Stomach (tissue), 19 donors: ENCODE measurements at places on chromosomes 13 and 19. TPM values are rescaled to one million over a fixed set of nuclear protein-coding genes. Genes with fewer than 3 reads are reported as not detected.
A peak's percentile ranks its signal among the peaks of the same experiment; 100 is the strongest.

- no peaks in the 10 kb centered on the region for H3K36me3 ChIP-seq
- DNase-seq: peak; percentile 43
- peaks cover 40% of the 10 kb centered on the region for H3K4me1 ChIP-seq
- H3K27ac ChIP-seq: no peak overlapping the region
- no peaks in the 10 kb centered on the region for H3K27me3 ChIP-seq
- H3K4me3 ChIP-seq: no peak overlapping the region
Measured at GRCh38 chr13:31209172-31209840, 9.5 kb downstream of the B3GLCT start.

- peaks cover 98% of the 10 kb centered on the region for H3K36me3 ChIP-seq
- DNase-seq: no peak
- H3K27me3 ChIP-seq: no peaks in the 10 kb centered on the region
- H3K4me3 ChIP-seq: no peak overlapping the region
- no peaks in the 10 kb centered on the region for H3K4me1 ChIP-seq
Measured at GRCh38 chr19:36638862-36639510, 27.7 kb downstream of the ZNF461 start.

- H3K36me3 ChIP-seq: no peaks in the 10 kb centered on the region
- peak overlapping the region; percentile 39 for H3K27ac ChIP-seq
- H3K27me3 ChIP-seq: peaks cover 14% of the 10 kb centered on the region
- no peak overlapping the region for H3K4me3 ChIP-seq
- peak; percentile 39 for DNase-seq
Measured at GRCh38 chr19:35318679-35319448, 10.1 kb upstream of the CD22 start.

- no peak for DNase-seq
- H3K27me3 ChIP-seq: no peaks in the 10 kb centered on the region
- H3K4me3 ChIP-seq: no peak overlapping the region
- no peaks in the 10 kb centered on the region for H3K4me1 ChIP-seq
- no peaks in the 10 kb centered on the region for H3K36me3 ChIP-seq
- no peak overlapping the region for H3K27ac ChIP-seq
Measured at GRCh38 chr19:45753548-45753947, 15.5 kb downstream of the SIX5 start.

- no peak overlapping the region for H3K27ac ChIP-seq
- DNase-seq: no peak
- no peaks in the 10 kb centered on the region for H3K36me3 ChIP-seq
- H3K4me1 ChIP-seq: no peaks in the 10 kb centered on the region
- no peaks in the 10 kb centered on the region for H3K27me3 ChIP-seq
Measured at GRCh38 chr13:74708629-74709028, 574.4 kb upstream of the KLF12 start.

DNA sequence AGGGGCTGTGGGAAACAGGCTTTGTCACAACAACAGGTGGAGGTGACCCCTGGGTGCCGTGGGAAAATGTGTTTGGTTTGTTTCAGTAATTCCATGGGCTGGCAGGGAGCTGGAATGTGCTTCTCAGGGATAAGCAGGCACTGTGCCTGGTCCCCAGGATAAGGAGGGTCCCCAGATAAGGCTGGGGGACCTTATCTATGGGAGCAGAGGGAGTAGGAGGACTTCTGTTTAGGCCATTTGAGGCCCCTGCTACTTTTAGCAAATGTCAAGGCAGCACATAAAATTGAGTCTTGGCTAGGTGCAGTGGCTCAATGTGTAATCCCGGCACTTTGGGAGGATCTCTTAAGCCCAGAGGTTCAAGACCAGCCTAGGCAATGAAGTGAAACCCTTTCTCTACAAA lies 59.5 kb downstream of the KCNC3 start:
- H3K27ac ChIP-seq: no peak overlapping the region
- H3K4me3 ChIP-seq: no peak overlapping the region
- DNase-seq: no peak
- H3K27me3 ChIP-seq: no peaks in the 10 kb centered on the region
- peaks cover 62% of the 10 kb centered on the region for H3K36me3 ChIP-seq
- H3K4me1 ChIP-seq: no peaks in the 10 kb centered on the region

DNA sequence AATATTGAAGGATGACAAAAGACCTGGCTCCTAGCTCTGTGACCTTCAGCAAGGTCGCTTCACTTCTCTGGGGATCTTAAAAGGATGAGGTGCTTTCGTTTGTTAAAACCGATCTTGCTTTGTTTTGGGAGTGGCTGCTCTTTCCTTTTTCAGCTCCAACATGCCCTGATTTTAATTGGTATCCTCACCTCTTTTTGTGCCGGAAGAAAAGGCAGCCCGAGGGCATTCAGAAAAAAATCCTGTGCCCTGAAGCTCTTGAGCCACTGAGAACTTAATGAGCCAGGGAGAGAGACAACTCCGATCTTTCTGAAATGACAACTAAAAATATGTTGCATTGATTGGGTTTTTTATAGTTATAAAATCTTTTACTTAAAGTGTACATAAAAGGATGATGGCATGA lies 19.4 kb downstream of the CLDN10 start:
- no peak overlapping the region for H3K4me3 ChIP-seq
- no peaks in the 10 kb centered on the region for H3K27me3 ChIP-seq
- H3K36me3 ChIP-seq: no peaks in the 10 kb centered on the region
- no peak overlapping the region for H3K27ac ChIP-seq
- H3K4me1 ChIP-seq: no peaks in the 10 kb centered on the region
- DNase-seq: no peak

DNA sequence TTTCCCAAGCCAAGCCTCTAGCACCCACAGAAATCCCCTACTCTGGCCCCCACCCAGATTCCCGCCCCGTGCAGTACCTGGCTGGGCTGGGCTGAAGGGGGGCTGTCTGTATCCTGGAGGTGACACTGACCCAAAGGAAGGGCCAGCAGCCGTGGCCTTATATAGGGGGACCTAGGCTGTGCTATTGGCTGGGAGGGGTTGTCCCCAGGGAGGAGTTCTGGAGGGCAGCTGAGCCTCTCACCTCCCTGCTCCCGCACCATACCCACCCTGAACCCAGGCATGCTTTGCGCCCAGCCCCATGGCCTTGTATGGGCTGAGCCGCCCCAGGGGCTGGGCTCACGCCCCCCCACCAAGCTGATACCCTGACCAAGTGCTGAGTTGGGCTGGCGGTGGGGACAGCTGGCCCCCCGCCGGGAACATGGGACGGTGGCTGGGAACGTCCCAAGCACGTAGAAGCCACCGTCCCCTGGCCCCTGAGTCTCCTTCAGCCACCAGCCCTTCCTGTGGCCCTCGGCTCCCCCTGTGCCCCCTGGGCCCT lies at the start of gene CKM:
TSS of gene CKM (minus strand) at position 132 of the 538 bp plus-strand sequence. CDS start 3,162 bp downstream, outside the sequence.
- no peak within 1 kb of the TSS for H3K27ac ChIP-seq
- H3K4me3 ChIP-seq: peak within 1 kb of the TSS; percentile 39
- DNase-seq: peak; percentile 40

- H3K4me3 ChIP-seq: no peak overlapping the region
- DNase-seq: peak; percentile 57
- H3K36me3 ChIP-seq: no peaks in the 10 kb centered on the region
- peaks cover 9% of the 10 kb centered on the region for H3K4me1 ChIP-seq
- H3K27me3 ChIP-seq: peaks cover 30% of the 10 kb centered on the region
Measured at GRCh38 chr13:24540236-24541126, 27.9 kb upstream of the PARP4 start.

GRCh38 chr19:38893341-38893771 lies 6.1 kb downstream of the SIRT2 start:
- no peak overlapping the region for H3K27ac ChIP-seq
- no peak overlapping the region for H3K4me3 ChIP-seq
- H3K27me3 ChIP-seq: no peaks in the 10 kb centered on the region
- H3K4me1 ChIP-seq: peaks cover 8% of the 10 kb centered on the region
- no peak for DNase-seq
- peaks cover 23% of the 10 kb centered on the region for H3K36me3 ChIP-seq

- no peaks in the 10 kb centered on the region for H3K27me3 ChIP-seq
- no peaks in the 10 kb centered on the region for H3K4me1 ChIP-seq
- no peak overlapping the region for H3K27ac ChIP-seq
Measured at GRCh38 chr13:107066355-107066754, 498.4 kb upstream of the ARGLU1 start.

GRCh38 chr19:1167687-1168571 lies 6.1 kb downstream of the SBNO2 start:
- no peaks in the 10 kb centered on the region for H3K27me3 ChIP-seq
- H3K4me1 ChIP-seq: peaks cover 81% of the 10 kb centered on the region
- no peak for DNase-seq
- H3K27ac ChIP-seq: peak overlapping the region; percentile 98

The SLC25A41 gene
- polyA plus RNA-seq: not detected

The DHDH gene
- polyA plus RNA-seq: not detected

The KLK14 gene
- polyA plus RNA-seq: 0.31 TPM

The WDR87 gene
- polyA plus RNA-seq: not detected
